ENCODE measurements at places on chromosomes 7 and 10.
A peak's percentile ranks its signal among the peaks of the same experiment; 100 is the strongest.

- no peak for DNase-seq
Measured at GRCh38 chr7:27062946-27063345, 32.9 kb downstream of the HOXA1 start.

DNA sequence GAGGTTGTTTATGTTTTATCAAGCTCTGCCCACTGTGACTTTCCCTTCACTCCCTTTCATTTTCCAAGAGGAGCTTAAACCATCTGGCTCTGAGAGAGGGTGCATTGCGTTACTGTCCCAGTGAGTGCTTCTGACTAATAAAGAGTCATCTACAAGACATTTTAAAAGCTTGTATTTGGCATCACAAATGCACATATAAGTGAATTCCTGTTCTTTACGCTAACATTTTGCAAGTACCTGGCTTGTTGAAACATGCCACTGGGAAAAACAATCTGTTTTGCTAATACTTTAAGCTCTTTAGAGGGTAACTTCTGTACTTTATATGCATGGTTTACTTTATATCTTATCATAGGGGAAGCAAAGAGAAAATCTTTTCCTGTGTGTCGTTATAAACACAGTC, 534.6 kb upstream of the POM121L12 start:
- no peak for DNase-seq

GRCh38 chr10:88417387-88418030, 165.6 kb downstream of the RNLS start:
- DNase-seq: no peak

DNA sequence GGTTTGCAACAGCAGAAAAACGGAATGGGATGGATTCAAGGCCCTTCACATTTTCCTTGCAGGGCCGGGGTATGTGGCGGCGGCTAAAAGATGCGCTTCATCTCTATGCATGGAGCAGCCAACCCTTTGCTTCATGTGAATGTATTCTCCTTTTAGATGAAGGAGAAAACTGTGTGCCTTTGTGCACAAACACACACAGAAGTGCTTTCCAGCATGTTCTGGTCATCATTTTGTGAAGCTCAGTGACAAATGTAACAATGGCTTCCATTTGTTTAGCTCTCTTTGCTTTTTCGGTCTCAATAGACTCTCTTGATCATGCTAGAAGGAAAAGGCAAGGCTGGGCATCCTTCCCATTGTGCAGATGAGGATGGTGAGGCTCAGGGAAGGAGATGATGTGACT, 161.7 kb upstream of the MKI67 start:
- no peak for DNase-seq

GRCh38 chr10:132148261-132149251, 38.2 kb upstream of the DPYSL4 start:
- no peak for DNase-seq

GRCh38 chr10:111967116-111967515, 216.4 kb downstream of the GPAM start:
- no peak for DNase-seq

DNA sequence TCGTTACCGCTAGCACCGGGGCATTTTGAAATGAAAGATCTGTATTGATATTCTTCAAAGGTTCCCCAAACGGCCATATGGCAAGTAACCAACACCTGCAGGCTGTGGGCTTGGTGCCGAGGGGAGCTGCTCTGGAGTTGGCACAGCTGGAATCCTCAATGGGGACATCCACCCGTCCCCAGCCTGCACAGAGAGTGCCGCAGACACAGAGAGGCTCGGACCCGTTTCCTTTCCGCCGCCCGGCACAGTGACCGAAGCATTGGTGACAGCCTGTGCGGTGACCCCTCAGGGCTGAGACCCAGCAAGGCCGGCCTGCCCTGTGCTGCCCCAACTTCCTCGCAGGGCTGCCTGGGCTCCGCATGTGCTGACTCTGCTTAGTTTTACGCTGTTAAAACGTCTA, 4.5 kb downstream of the CFAP46 start:
- no peak for DNase-seq

DNA sequence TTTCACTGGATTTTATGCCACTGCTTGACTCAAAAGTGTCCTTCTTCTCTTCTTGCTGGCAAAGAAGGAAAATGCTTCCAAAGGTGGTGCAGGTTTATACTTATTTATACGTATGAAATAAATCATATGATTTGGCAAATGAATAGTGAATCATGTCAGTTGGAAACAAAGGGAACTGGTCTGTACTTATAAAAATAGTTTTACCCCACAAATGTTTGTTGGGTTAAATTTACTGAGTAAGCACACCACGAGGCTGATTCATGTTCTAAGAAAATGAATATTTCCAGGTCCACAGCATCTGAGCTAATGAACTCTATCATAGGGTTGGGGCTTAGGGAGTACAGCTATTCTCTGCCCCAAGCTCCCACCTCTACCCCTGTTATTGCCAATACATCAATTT, 232.2 kb downstream of the TRIL start:
- DNase-seq: no peak

DNA sequence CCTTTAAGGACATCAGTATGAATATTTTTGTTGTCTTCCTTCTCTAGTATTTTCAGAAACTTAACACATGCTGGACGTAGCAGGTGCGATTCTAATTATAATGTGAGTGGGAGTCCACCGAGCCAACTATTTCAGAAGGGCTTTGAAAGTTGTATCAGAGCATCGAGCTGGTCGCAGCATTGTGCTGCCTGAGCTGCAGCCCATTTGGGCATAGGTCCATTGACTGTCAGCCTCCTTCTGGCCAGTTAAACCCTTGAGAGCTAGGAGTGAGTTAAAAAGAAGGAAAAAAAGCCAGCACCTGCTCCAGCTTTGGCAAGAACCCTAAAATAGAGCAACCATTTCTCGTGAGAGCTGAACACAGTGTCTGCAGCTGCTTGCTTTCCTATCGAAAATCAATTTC, 47.8 kb downstream of the SLC35G1 start:
- DNase-seq: no peak

- DNase-seq: no peak
Measured at GRCh38 chr7:106870528-106870927, 5.4 kb downstream of the PIK3CG start.

DNA sequence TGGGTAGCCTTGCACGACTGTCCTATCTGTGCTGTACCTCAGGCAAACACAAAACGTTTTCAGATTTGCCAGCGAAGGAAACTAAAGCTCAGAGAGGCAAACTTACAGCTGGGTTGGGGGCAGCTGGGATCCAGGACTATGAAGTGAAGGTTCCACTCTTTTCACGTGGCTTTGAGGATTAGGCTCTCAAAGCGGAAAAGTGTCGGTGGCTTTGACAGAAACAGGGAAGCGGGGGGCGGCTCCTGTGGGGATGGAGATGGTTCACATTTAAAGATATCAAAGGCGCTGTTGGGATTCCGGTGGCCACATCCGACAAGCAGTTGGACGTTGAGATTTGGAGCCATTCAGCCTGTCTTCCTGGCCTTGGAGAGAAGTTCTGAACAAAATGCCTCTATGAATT, 958.3 kb upstream of the ZNF722 start:
- no peak for DNase-seq

DNA sequence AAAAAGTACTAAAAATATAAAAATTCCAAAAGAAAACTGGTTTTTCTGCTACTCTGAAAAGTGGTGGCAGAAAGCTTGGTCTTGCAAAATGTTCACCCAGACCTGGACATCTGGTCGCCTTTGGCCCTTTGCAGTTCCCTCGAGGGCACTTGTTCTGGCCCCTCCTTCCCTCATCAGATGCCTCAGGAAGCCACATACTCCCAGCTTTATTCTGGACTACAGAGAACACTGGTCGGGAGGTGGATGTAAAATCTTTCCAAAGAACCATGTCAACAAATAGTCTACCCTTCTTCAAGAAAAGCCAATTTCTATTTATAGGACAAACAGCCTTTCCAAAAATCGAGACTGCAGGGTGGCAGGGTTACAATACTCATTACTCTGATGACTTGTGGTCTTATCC, 726.1 kb downstream of the TNS3 start:
- DNase-seq: no peak

- peak; percentile 75 for DNase-seq
Measured at GRCh38 chr7:70856901-70857630, 274.9 kb upstream of the GALNT17 start.

DNA sequence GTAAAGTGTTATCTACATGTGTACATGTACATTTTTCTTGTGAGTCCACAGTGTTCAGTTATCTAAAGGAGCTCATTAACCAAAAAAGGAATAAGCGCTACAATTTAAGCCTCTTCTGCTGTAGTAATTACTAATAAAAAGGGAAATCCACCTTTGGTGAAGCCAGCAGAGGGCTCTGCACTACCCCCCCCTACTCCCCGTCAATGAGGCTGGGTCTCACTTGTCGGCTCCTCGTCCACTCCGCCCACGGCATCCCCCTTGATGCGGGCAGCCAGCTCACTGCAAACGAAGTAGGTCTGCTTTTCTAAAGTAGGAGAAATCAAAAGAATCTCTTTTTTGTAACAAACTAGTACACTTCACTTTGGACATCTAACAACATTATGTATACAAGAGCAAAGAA, 4.7 kb upstream of the WASHC2A start:
- no peak for DNase-seq

GRCh38 chr10:31760674-31761081, 168.0 kb downstream of the ARHGAP12 start:
- no peak for DNase-seq

DNA sequence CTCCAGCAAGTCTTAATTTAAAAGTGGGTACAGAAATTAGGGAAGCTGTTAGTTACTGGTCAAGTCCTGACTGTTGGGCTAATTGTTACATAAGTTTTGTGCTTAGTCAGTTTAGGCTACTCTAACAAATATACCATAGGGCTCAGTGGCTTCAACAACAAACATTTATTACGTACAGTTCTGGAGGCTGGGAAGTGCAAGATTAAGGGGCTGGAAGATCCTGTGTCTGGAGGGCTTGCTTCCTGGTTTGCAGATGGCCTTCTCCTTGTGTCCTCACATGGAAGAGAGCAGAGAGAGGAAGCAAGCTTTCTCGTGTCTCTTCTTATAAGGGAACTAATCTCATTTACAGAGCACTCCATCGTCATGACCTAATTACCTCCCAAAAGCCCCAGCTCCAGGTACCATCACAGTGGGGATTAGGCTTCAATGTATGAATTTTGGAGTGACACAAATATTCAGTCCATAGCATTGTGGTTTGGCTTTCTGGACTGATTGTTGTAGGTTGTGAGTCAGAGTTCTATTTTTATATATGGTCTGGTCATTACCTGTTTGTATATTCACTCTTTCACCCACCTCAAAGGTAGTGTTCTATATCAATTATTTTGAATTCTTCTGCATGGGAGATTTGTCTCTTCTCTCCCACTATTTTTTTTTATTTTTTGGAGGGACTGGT, 17.1 kb downstream of the ST7 start:
- DNase-seq: no peak

- no peak for DNase-seq
Measured at GRCh38 chr10:13882119-13882711, 295.4 kb downstream of the PRPF18 start.

GRCh38 chr10:58066126-58066525, 201.6 kb downstream of the IPMK start:
- DNase-seq: no peak

DNA sequence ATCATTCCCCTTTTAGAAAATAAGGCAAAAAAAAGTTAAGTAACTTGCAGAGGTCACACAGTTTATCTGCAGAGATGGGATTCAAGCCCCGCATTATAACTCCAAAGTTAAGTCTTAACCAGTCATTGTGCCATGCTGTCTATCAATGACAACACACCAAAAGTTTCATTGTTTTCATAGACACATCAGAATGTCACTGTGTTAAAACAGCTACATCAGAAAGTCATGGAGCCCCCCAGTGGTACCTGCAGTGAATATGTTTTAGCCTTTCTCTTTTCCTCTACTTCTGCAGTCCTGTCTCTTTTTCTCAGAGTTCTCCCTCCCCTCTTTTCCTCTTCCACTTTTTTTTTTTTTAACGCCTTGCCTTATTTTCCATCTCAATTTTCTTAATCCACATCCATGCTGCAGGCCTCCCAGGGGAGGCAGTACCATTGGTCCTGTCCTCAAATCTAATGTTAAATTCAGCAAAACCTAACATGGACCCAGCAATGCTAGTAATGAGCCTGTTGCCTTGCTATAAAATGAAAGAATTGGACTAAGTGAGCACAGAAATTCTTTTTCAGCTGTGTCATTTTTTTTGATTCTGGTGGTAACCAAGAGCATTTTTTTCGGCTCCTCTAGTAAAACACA, 3.8 kb upstream of the NRCAM start:
- DNase-seq: no peak

DNA sequence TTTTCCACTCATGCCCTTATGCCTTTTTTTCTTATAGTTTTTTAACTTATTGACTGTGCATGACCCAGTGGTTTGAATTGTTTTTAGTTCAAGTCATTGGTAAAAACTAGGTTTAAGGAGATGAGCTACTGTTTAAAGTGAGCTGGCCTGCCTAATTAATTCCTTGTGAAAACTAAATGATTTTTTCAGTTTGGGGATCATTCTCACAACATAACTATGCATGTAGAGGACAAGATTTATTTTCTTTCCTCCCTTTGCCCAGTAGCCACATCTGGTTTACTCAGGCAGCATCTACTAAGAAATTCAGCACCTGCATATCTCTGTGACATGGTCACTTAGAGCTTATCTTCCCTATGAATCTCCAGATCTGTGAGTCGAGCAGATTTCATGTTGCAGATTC, 1.7 kb downstream of the ADO start:
- DNase-seq: no peak

GRCh38 chr7:132435016-132435990, 141.0 kb downstream of the PLXNA4 start:
- no peak for DNase-seq

DNA sequence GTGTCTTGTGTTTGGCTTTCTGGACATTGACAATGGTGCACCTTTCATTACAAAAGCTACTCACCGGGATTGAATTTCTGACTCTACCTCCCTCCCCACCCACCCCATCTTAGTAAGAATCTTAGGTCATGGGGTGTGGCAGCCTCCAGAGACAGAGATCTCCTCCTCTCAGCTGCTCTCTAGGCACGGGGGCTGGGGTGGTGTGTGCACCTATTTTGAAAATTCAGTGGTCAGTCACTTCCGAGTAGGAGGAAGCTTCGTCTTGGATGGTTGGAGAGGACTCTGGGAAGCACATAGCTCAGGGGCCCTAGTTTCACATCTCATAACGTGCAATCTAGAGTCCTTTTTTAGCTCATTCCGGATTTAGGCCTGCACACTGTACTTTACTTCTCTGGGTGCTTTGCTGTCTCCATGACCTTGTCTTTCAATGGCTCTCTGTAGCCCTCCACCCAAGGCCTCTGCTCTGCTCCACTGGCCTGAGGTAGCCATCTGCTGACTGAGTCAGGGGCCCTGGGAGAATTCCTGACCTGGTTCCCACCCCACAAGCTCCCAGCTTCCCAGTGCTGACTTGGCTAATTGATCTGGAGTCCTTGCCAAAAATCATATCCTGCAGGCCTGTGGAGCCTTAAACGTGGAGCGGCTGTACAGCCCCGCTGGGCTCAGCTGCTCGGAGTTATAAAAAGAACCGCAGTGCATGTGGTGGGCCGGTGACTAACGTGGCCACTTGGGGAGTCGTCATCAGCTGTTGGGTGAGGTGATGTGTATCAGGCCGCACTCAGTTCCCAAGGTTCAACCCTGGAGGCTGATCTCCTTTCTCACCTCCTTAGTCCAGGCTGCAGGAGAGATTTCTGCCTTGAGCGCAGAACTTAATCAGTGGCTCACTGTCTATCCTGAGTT, 19.3 kb upstream of the ADAMTS14 start:
- DNase-seq: no peak

GRCh38 chr10:77428691-77429395, 208.8 kb downstream of the KCNMA1 start:
- DNase-seq: no peak

Data from stimulated activated CD4-positive, alpha-beta T cell treated with anti-CD3 and anti-CD28 coated beads, Interleukin-2, amount 100 ng/mL, for 24 hours (primary cell).